AG04450 (cell line): ENCODE measurements at places on chromosomes 16 and 17.
A peak's percentile ranks its signal among the peaks of the same experiment; 100 is the strongest.

- DNase-seq = no peak
Observed at GRCh38 chr17:50203086-50203485, 1.7 kb upstream of the COL1A1 start.

GRCh38 chr17:79291391-79291790, 216.8 kb downstream of the ENGASE start:
- DNase-seq = no peak

- peak; percentile 8 for DNase-seq
Observed at GRCh38 chr17:4232168-4232813, 31.5 kb downstream of the ANKFY1 start.

DNA sequence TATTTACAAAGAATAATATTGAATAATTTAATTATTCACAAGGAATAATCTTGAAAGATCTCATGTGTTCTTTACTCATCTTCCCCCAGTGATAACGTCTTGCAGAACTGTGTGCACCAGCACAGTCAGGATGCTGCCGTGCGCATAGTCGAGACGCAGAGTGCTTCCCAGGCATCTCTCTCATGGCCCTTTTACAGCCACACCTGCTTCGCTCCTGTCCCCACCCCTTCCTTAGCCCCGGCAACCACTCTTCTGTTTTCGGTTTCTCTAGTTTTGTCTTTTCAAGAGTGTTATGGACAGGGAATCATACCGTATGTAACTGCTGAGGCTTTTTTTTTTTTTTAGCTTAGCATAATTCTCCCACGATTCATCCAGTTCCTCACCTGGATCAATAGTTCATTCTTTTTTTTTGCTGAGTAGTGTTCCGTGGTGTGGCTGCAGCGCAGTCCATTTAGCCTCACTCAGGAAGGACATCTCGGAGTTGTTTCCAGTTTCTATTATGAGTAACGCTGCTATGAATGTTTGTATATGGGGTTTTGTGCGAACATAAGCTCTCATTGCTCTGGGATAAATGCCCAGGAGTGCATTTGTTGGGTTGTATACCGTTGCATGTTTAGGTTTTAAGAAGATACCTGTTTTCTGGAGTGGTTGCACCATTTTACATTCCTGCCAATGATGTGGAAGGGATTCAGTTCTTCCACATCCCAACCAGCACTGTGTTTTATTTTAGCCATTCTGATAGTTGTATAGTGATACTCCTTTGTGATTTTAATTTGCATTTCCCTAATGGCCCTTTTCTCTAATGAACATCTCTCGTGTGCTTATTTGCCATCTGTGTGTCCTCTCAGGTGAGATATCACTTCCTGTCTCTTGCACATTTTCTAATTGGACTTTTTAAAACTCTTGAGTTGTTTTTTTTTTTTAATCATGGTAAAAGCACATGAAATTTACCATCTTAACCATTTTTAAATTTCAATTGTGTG, 47.6 kb downstream of the SEC14L1 start:
- no peak for DNase-seq
